Activated naive CD8-positive, alpha-beta T cell treated with anti-CD3 and anti-CD28 coated beads, Interleukin-2, amount 10 ng/mL, durations not matched to agents 7 days and 5 days (primary cell): ENCODE measurements at places on chromosomes 3 and 15. TPM values are rescaled to one million over a fixed set of nuclear protein-coding genes. Genes with fewer than 3 reads are reported as not detected.

CHRNA7 gene
- 0.44 TPM for total RNA-seq

GP9 gene
- not detected for total RNA-seq

CCNDBP1 gene
- total RNA-seq: 86.5 TPM

FGF7 gene
- not detected for total RNA-seq

CDHR4 gene
- not detected for total RNA-seq

GRCh38 chr15:85474700-85475316 is 94.4 kb downstream of the AKAP13 start:
- H3K27ac ChIP-seq: no peak overlapping the region
- peaks cover 47% of the 10 kb centered on the region for H3K4me1 ChIP-seq
- DNase-seq: no peak
- no peaks in the 10 kb centered on the region for H3K27me3 ChIP-seq
- H3K36me3 ChIP-seq: peaks cover 9% of the 10 kb centered on the region
- H3K4me3 ChIP-seq: peak overlapping the region; percentile 34

DNA sequence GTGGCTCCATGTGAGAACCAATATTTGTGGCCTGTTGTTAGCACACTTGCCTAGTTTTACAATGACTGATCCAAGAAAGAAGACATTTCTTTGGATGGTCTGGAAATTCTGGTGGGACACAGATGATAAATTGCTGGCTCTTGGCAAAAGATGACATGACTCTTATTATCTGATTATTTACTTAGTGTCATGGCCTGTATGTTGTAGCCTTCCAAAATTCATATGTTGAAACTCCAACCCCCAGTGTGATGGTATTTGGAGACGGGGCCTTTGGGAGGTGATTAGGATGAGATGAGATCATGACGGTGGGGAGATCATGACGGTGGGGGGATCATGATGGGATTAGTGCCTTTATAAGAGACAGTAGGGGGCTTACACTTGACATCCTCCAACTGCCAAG is 30.0 kb upstream of the AKAP13 start:
- DNase-seq: no peak
- no peak overlapping the region for H3K27ac ChIP-seq
- H3K4me3 ChIP-seq: no peak overlapping the region

DNA sequence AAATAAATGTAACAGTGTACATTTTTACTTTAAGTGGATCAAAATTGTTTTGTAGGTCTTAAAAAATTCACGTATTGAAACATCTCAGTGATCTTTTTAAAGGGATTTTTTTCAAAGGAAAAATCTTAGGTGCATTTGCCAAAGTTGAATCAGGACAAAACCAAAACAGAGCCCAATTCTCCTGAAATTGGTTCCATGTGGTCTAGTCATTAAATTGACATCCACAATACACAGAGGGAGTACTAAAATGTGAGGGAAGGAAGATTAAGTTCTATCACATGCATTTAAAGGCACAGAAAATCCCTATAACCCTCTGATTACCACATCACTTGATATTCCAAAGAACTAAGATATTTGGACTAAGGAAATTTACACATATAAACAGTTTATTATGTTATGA is 39.3 kb upstream of the HDC start:
- no peak overlapping the region for H3K27ac ChIP-seq
- no peaks in the 10 kb centered on the region for H3K4me1 ChIP-seq
- no peaks in the 10 kb centered on the region for H3K27me3 ChIP-seq
- DNase-seq: no peak
- no peak overlapping the region for H3K4me3 ChIP-seq

GRCh38 chr3:100545371-100545770 is 53.0 kb downstream of the TMEM45A start:
- peaks cover 33% of the 10 kb centered on the region for H3K27me3 ChIP-seq
- H3K27ac ChIP-seq: no peak overlapping the region
- no peak for DNase-seq
- no peak overlapping the region for H3K4me3 ChIP-seq
- H3K36me3 ChIP-seq: no peaks in the 10 kb centered on the region
- no peaks in the 10 kb centered on the region for H3K4me1 ChIP-seq

- peak overlapping the region; percentile 9 for H3K27ac ChIP-seq
- peak overlapping the region; percentile 34 for H3K4me3 ChIP-seq
- DNase-seq: no peak
- peaks cover 25% of the 10 kb centered on the region for H3K4me1 ChIP-seq
- peaks cover 54% of the 10 kb centered on the region for H3K27me3 ChIP-seq
Measured at GRCh38 chr15:38069511-38070011, 135.1 kb downstream of the TMCO5A start.

DNA sequence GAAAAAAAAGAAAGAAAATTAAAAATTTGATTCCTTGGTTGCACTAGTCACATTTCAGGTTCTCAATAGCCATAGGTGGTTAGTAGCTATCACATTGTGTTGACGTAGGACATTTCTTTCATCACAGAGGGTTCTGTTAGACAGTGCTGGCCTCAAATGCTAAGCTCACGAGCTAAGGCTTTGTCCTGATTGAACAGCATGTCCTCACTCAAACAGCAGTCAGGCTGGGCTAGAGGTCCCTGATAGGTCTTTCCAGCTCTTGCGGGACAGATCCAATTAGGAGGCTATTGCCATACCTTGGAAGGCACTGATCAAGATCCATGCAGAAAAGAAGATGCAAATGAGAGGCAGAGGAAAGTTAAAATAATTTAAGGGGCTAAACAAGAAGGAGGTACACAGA is 85.9 kb upstream of the HACD2 start:
- DNase-seq: no peak
- H3K27me3 ChIP-seq: peaks cover 20% of the 10 kb centered on the region
- H3K4me3 ChIP-seq: no peak overlapping the region
- no peaks in the 10 kb centered on the region for H3K36me3 ChIP-seq
- peaks cover 5% of the 10 kb centered on the region for H3K4me1 ChIP-seq

DNA sequence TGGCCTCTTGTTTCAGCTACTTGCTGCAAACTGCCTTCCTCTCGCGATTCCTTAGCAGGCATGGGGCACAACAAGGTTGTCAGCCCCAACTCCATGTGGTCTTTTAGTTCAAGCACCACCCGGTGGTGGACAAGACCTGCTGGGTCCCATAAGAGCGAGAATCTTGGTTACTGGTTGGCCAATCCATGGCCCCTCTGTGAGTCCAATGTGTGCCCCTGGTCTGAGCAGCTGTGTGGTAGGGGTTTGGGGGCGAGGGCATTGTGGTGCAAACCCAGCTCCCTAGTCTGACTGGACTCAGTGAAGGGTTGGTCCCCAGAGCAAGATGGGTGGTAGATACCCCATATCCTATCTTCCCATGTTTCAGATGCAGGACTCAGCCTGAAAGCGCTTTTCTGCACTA is 48.8 kb downstream of the MESD start:
- H3K27ac ChIP-seq: no peak overlapping the region
- no peak for DNase-seq
- peaks cover 6% of the 10 kb centered on the region for H3K36me3 ChIP-seq
- H3K4me1 ChIP-seq: no peaks in the 10 kb centered on the region
- no peaks in the 10 kb centered on the region for H3K27me3 ChIP-seq

DNA sequence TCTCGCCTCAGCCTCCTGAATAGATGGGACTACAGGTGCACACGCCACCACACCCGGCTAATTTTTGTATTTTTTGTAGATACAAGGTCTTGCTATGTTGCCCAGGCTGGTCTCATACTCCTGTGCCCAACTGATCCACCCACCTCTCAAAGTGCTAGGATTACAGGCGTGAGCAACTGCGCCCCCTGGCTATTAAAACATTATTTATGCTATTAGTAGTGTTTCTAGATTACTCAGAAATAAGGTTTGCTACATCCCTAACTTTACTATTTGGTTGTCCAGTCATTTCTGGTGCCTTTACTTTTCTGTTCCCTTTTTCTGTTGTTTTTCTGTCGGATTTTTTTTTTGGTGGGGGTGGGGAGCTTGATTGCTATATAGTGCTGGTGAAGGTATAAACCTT is 393.6 kb upstream of the TPM1 start:
- no peak for DNase-seq
- H3K36me3 ChIP-seq: no peaks in the 10 kb centered on the region
- peaks cover 3% of the 10 kb centered on the region for H3K27me3 ChIP-seq
- H3K4me1 ChIP-seq: no peaks in the 10 kb centered on the region
- no peak overlapping the region for H3K27ac ChIP-seq
- H3K4me3 ChIP-seq: no peak overlapping the region

GRCh38 chr3:15467227-15468181 is 40.1 kb downstream of the EAF1 start:
- H3K27ac ChIP-seq: no peak overlapping the region
- H3K27me3 ChIP-seq: no peaks in the 10 kb centered on the region
- DNase-seq: no peak

GRCh38 chr3:195446359-195446758 is 3.5 kb upstream of the ACAP2 start:
- H3K4me3 ChIP-seq: no peak overlapping the region
- DNase-seq: no peak
- H3K4me1 ChIP-seq: peaks cover 22% of the 10 kb centered on the region
- H3K27me3 ChIP-seq: no peaks in the 10 kb centered on the region
- H3K27ac ChIP-seq: no peak overlapping the region
- H3K36me3 ChIP-seq: no peaks in the 10 kb centered on the region
